ENCODE measurements at places on chromosomes 5 and 9. TPM values are rescaled to one million over a fixed set of nuclear protein-coding genes. Genes with fewer than 3 reads are reported as not detected.

The RMRP gene
- 124,492 TPM for total RNA-seq

The F2RL1 gene
- 0.15 TPM for total RNA-seq

The ANKRD31 gene
- total RNA-seq, result 0.36 TPM

The SHB gene
- 6.9 TPM for total RNA-seq

The TAF1L gene
- under 0.01 TPM for total RNA-seq

The COL23A1 gene
- total RNA-seq, result 0.34 TPM

The SEMA6A gene
- total RNA-seq, result 84.3 TPM

The SLC34A1 gene
- total RNA-seq, result 0.15 TPM

The SLC31A2 gene
- 6.3 TPM for total RNA-seq

The KCNV2 gene
- total RNA-seq, result not detected

The CDKN2A gene
- 7.7 TPM for total RNA-seq

The ZNF608 gene
- 22.3 TPM for total RNA-seq

The TPPP gene
- total RNA-seq, result 1.7 TPM

The OR1J2 gene
- total RNA-seq, result not detected

The PCDHGB5 gene
- 12.5 TPM for total RNA-seq

The EHMT1 gene
- 40.7 TPM for total RNA-seq

The LIX1 gene
- total RNA-seq, result not detected

The RAI14 gene
- 55.9 TPM for total RNA-seq

The RUSC2 gene
- total RNA-seq, result 9.9 TPM

The DIRAS2 gene
- under 0.01 TPM for total RNA-seq

The DAB2IP gene
- total RNA-seq, result 27.0 TPM

The PDCD1LG2 gene
- total RNA-seq, result 4.3 TPM

The LYRM7 gene
- total RNA-seq, result 10.8 TPM

The GABBR2 gene
- total RNA-seq, result 5.1 TPM

The SLC9A3 gene
- 1.9 TPM for total RNA-seq

The ATG10 gene
- total RNA-seq, result 8.9 TPM

The PCAT7 gene
- under 0.01 TPM for total RNA-seq

The ITK gene
- 1.4 TPM for total RNA-seq
